ENCODE measurements at places on chromosomes 7 and 10.

DNA sequence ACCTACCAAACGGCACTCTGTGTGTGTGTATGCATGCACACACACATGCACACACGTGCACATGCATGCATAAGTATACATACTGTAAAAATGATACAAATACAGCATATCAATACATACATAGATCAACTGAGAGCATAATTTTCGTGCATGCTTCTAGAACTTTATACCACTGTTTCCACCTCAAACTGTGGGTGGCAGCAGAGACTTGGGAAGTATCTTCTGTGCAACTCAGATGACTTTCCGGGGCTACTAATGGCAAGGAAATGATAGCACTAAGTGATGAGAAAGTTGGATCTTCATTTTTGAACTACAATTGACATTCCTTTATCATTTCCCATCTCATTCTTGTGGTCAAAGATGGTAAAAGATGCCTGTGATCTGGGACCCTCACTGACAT is 570.7 kb downstream of the REEP3 start:
- DNase-seq, result peak; percentile 13

DNA sequence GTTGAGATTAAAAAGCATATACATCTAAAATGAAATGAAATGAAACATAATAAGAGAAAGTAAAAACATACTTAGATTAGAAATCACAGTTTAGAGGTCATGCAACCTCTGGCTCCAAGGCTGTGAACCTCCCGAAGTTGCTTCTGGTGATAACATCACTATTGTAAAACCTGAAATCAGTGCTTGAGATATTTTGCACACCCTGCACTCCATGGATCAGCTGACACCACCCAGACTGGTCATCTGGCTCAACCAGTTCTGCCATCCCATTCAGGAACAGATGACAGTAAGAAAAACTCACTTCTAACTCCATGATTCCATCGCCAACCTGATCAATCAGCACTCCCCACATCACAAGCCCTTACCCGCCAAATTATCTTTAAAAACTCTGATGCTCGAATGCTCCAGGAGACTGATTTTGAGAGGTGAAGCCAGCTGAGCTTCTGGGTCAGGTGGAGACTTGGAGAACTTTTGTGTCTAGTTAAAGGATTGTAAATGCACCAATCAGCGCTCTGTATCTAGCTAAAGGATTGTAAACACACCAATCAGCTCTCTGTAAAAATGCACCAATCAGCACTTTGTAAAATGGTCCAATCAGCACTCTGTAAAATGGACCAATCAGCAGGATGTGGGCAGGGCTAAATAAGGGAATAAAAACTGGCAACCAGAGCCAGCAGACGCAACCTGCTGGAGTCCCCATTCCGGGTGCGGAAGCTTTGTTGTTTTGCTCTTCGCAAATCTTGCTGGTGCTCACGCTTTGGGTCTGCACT is 162.6 kb upstream of the MAGI2 start:
- no peak for DNase-seq

DNA sequence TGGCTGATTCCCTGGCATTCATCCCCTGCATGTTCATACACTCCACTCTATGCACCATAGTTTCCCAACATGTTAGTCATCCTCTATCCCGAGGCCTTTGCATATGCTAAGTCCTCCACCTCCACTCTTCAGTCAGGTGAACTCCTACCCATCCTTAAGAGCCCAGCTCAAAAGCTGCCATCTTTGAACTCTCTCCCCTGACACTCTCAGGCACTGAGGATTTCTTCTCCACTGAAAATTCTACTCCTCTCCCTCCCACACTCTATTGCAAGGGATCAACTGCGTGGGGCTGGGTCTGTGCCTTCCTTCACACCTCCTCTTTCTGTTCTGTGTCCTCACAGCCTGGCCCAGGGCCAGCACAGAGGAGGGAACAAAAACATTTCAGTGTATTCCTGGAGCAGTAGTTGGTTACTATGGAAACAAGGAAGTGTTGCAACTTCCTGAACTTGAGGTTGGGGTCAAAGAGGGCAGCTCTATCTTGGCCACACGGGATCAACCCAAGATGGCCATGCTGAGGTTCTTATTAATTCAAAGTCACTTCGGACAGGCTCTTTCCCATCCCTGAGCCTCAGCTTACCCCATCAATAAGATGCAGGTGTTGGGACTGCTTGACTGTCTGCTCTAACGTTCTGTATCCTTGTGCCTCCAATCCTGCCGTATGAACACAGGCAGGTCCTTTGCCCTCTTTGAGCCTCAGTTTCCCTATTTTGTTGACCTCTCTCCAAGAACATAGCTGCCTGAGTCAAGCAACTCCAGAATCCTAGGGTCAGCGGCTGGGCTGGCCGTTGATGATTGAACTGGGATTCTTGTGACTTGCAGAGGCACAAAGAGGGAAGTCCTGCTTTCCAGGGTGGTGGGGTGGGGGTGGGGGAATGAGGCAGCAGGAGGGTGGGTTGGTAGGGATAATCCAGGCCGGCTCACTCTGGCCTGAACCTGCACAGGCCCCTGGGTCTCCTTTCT is 15.5 kb downstream of the ZMIZ1 start:
- no peak for DNase-seq

DNA sequence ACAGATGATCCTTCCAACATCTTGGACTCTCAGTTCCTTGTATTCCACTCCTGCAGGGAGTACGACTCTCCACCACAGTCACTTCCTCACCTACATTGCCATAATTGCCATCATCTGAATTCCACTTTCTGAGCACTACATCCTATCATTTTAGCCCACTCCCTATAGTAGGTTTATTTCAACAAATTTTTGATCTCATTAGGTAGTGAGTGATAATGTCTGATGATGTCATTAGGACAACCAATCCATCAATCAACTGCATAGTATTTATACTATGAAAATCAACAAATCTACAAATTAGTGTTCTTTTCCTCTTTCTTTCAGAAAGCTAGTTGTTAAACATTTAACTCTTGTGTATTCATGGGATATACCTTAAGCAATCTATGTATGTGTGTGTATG is 13.7 kb upstream of the TRA2A start:
- DNase-seq, result no peak

GRCh38 chr10:31194986-31195385 is 124.0 kb upstream of the ZEB1 start:
- DNase-seq, result no peak

DNA sequence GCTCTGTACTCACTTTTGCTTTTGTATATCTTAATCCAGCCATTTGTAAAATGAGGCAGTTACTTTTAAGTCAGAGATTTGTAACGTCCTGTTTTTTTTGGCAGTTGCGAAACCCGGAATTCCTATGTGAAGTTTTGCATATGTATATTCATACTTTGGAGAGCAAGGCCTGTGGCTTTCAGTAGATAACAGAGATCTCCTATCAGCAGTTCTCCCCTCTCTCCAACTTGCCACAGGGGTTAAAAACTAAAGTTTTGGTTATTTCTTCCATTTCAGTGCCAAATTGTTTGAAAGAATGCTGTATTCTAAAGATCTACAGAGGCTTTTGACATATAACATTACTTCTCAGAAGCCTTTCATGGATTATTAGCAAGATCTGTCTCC is 102.4 kb downstream of the EXOC4 start:
- no peak for DNase-seq
